ENCODE measurements at places on chromosomes 7 and 10.

GRCh38 chr10:67045404-67045803 is 119.6 kb downstream of the LRRTM3 start:
- no peak for DNase-seq

GRCh38 chr7:139808427-139808826 is 20.6 kb upstream of the TBXAS1 start:
- no peak for DNase-seq

- DNase-seq = no peak
Observed at GRCh38 chr10:19169684-19170083, 121.1 kb downstream of the MALRD1 start.

DNA sequence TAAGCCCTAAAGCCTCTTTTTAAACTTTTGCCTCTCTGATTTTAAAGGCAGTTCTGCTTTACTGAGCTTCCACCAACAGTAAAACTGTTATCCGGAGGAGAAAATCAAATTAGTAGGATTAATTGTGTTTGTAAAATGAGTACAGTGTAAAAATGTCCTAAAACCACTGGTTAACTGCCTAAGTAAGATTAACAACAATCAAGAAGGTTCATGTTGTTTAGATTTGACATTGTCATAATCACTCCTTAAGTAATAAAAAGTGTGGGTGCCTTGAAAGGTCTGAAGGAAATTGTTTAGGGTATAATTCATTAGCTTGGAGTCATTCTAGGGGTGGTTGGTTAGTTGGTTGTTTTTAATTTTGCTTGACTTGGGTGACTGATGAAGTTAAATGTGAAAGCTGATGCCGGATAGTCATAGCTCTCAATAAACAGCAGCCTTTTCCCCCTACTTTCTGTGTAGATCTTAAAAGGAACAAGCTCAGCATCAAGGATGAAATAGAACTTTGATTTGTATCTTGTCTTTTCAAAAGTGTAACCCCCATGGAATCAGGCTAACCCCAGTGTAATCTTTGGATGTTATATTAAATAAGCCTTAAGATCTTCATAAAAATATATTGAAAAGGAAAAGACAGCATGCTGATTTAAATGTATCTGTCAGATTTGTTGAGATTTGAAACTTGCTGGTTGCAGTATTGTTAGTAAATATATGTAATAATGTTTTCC is 148.3 kb downstream of the ARID5B start:
- no peak for DNase-seq

GRCh38 chr7:27364344-27364758 is 121.7 kb downstream of the EVX1 start:
- DNase-seq = peak; percentile 62

DNA sequence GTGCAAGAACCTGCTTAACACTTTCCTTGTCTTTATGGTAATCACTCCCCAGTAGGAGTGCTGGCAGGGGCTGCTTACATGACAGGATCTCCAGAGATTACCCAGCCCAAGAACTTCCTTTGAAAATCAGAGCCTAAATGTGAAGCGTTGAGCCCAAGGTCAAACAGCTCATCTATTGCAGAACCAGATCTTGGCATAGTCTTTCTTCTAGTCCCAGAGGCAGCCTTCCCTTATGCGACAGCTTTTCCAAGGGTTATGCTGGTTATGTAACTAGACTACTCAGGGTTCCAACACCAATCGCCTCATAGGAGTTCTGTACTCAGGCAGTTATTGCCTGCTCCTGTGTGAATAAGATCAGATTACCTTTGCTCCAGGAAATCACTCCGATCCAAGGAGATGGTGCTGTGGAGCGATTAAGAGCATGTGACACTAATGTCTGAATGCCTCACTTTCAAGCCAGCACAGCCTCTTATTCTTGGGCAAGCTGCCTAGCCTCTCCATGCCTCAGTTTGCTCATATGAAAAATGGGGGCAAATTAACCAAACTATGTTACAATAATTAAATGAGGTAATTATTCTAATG is 8.4 kb upstream of the LGI1 start:
- no peak for DNase-seq

DNA sequence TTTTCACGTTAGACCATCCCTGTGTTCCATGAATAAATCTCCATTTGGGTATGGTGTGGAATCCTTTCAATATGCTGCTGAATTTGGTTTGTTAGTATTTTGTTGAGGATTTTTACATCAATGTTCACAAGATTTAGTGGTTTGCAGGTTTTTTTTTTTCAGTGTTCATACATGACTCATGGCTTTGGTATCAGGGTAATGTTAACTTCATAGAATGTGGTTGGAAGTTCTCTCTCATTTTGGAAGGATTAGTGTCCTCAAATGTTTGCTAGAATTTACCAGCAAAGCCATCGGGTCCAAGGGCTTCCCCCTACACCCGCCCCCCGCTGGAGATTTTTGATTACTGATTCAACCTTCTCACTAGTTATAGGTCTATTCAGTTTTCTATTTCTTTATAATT is 398.0 kb downstream of the NXPH1 start:
- no peak for DNase-seq

DNA sequence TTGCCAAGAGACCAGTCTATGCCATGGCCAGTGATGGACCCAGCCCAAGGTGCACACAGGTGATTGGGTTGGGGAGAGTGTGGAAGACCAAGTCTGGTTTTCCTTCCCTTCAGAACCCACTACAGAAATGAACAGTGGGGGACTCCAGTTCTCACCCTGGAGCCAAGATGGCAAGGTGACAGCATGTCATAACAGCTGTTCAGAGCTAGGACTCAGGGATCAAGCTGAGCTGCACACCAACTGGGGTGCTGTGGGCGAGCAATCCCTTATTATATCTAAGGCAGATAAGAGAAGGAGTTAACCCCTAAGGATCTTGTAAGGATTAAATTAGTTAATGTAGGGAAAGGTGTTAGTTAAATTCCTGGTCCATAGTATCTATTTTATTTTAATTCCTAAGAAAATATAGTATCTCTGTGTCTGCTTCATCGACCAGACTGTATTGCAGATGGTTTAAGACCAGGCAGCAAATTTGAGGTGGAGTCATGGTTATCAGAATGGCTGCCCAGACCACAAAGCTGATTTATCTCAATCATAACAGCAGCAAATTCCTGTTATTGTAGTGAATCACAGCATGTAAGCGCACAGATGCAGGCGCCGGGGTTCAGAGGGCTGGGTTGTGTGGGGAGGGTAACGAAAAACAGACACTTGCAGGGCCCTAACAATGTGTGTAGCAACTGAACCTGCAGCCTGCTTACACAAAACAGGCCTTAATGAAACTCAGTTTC is 208.7 kb upstream of the ZNF32 start:
- peak; percentile 61 for DNase-seq

DNA sequence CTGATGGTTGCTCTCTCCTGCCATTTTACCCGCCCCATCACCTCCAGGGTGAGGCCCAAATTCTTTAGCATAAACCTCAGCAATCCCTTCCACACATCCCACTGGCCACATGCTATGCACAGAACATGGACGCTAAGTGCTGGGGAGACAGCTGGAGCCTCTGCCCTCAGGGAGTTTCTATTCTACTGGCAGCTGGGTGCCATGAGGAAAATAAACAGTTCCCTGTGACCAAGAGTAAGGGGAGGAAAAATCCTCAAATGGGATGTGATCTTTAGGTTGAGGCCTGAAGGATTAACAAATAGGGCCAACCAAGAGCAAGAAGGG is 1.2 kb downstream of the PARP12 start:
- DNase-seq = no peak

- no peak for DNase-seq
Observed at GRCh38 chr7:64653721-64654401, 12.1 kb upstream of the ZNF107 start.

- no peak for DNase-seq
Observed at GRCh38 chr7:124893140-124893827, 36.3 kb downstream of the POT1 start.

DNA sequence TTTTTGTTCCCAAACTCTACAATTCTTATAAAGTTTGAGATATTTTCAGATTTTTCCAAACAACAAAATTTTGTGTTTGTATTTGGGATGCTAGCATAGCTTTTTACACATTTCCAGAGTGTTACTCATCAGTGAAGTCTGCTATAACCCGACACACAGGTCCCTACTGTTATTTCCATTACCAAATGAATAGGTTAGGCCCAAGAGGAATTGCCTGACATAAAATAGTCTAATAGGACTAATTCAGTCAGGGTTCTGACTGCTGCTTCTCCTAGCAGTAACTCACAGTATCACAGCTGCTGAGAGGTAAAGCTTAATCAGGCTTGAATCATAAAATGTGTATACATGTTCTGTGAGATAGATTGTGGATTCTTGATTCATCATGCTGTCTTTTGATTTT is 49.1 kb upstream of the STRIP2 start:
- DNase-seq = no peak

DNA sequence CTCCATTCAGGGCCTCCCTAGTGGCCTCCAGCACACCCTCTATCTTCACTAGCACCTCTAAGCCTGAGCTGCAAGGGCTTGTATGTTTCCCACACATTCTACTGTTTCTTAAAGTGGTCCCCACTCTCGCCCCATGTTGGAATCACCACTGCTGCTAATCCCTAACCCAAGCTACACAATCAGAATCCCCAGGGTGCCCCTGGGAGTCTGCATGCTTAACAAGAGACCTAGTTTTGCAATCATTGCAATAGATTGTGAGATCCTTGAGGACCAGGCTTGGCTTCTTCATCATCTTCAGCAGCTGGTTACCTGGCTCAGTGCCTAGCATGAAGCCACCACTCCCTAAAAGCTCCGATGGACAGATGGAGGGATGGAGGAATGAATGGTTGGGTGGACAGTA is 113.9 kb downstream of the MYOF start:
- no peak for DNase-seq

- DNase-seq = no peak
Observed at GRCh38 chr7:43484678-43485395, 98.1 kb upstream of the STK17A start.

- no peak for DNase-seq
Observed at GRCh38 chr10:70590655-70591416, 11.7 kb downstream of the PRF1 start.

- no peak for DNase-seq
Observed at GRCh38 chr7:2051707-2052656, 180.8 kb downstream of the MAD1L1 start.

- DNase-seq = peak; percentile 44
Observed at GRCh38 chr7:139725077-139725476, 52.7 kb downstream of the HIPK2 start.

DNA sequence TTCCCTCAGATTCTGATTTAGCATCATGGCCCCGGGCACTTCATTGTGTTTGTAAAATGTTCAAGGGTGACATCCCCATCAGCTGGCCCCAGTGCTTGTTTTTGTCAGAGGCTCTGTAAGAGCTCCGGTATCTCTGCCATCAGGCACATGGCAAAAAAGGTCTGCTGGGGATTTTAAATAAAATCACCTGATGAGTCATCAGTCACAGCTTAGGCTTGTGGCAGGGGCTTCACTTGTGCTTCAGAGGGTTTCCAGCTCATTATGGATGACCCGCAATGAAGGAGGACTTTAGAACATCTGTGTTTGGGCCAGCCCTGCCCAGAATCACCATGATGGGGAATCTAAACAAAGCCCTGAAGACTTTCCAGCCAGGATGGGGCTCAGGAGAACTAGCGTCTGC is 259.9 kb downstream of the ZEB1 start:
- DNase-seq = no peak

GRCh38 chr10:14244801-14245211 is 85.9 kb downstream of the FRMD4A start:
- no peak for DNase-seq

GRCh38 chr7:79787623-79788022 is 334.2 kb upstream of the MAGI2 start:
- DNase-seq = no peak

GRCh38 chr7:22989643-22990587 is 24.0 kb downstream of the HYCC1 start:
- DNase-seq = no peak

- DNase-seq = no peak
Observed at GRCh38 chr10:127976286-127976685, 69.4 kb downstream of the PTPRE start.

- no peak for DNase-seq
Observed at GRCh38 chr10:97321804-97322190, 2.7 kb downstream of the FRAT1 start.

GRCh38 chr7:6197801-6198551 is 74.4 kb downstream of the CYTH3 start:
- DNase-seq = no peak

GRCh38 chr7:139773371-139773770 is 4.4 kb downstream of the HIPK2 start:
- DNase-seq = no peak

GRCh38 chr7:5702876-5703571 is 78.4 kb downstream of the RNF216 start:
- no peak for DNase-seq

- DNase-seq = no peak
Observed at GRCh38 chr10:33684211-33684611, 349.7 kb upstream of the NRP1 start.

- no peak for DNase-seq
Observed at GRCh38 chr7:39405581-39405980, 160.6 kb upstream of the YAE1 start.

DNA sequence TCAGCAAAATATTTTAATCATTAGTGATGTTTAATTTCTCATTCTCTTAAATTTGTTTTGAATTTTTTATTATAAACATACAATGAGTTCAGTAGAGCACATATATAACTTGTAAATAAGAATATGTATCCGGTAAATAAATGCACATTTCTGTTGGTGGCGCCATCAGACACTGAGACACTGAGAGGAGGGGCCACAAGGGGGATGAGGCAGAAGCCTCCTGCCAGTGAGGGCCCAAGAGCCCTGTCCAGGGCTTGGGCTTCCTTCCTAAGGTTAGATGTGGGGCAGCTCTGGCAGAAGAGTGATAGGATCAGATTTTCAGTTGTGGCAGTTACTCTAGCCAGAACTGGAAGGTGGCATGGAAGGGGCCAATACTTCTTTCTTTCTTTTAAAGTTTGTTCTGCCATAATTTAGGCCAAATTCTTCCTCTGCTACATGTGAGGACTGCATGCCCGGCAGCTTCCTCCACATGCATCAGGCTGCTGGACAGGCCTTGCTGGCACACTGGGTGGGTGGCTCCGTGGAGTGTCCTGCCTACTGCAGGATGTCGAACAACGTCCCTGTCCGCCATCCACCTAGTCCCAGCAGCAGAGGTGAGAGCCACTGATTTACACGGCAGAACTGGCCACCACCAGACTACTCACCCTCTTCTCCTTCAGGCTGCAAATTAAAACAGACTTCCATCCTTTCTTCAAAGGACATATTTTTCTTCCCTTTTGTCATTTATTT is 13.2 kb downstream of the PTPRN2 start:
- no peak for DNase-seq

- DNase-seq = no peak
Observed at GRCh38 chr7:129078455-129078854, 23.5 kb upstream of the TNPO3 start.

- DNase-seq = no peak
Observed at GRCh38 chr10:4810092-4810491, 15.9 kb upstream of the AKR1E2 start.

GRCh38 chr7:155263581-155264143 is 34.0 kb upstream of the INSIG1 start:
- no peak for DNase-seq
